ENCODE measurements at places on chromosomes 5 and 9. TPM values are rescaled to one million over a fixed set of nuclear protein-coding genes. Genes with fewer than 3 reads are reported as not detected.

DNA sequence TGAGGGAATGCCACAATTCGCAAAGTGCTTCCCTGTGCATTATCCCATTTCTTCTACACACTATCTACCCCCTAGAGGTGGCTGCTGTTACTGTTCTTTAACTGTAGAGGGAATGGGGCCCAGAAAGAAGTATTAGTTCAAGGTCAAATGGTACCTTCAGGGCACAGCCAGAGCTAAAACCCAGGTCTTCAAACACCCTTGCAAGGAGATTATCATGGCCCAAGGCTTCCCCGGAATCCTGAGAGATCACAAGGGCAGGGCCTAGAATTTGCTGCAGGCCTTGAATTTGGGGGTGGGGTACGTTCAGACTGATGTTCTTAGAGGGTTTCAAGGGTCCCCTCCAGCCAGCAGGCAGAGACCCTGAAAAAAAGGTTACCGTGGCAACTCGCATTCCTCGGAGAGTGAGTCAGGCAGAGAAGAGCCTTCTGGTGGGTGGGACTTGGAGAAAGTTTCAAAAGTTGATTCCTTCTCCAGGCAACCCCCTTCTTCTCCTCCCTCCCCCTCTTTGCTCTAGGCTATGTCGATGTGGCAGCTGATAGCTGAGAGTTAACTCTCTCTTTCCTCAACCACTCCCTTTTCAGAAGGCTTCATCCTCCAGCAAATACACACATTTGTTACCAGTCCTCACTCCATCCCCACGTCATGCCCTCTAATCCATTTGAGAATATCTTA, 1.9 kb downstream of the SPARC start:
- DNase-seq: peak; percentile 89

Gene CD274
- polyA plus RNA-seq: 0.71 TPM

- DNase-seq: no peak
Observed at GRCh38 chr9:95773053-95773418, 102.5 kb upstream of the ERCC6L2 start.

- no peak for DNase-seq
Observed at GRCh38 chr5:18119156-18119785, 485.0 kb downstream of the TAF11L14 start.

Gene ACTL7B
- not detected for polyA plus RNA-seq

GRCh38 chr5:156498226-156498980, 171.4 kb downstream of the SGCD start:
- no peak for DNase-seq
